Thyroid gland (tissue), 4 donors: ENCODE measurements at places on chromosomes 16 and 17. TPM values are rescaled to one million over a fixed set of nuclear protein-coding genes. Genes with fewer than 3 reads are reported as not detected.

Gene KRTAP1-5
- not detected for total RNA-seq

Gene GH2
- not detected for total RNA-seq

Gene KCNH6
- not detected for total RNA-seq

Gene RGS11
- 3.5 TPM for total RNA-seq

Gene PRRT2
- total RNA-seq: 3.7 TPM

Gene NSMCE1
- 46.4 TPM for total RNA-seq

- peak; percentile 78 for DNase-seq
These were observed 4.6 kb downstream of the UNC119 start for GRCh38 chr17:28547623-28548416.

DNA sequence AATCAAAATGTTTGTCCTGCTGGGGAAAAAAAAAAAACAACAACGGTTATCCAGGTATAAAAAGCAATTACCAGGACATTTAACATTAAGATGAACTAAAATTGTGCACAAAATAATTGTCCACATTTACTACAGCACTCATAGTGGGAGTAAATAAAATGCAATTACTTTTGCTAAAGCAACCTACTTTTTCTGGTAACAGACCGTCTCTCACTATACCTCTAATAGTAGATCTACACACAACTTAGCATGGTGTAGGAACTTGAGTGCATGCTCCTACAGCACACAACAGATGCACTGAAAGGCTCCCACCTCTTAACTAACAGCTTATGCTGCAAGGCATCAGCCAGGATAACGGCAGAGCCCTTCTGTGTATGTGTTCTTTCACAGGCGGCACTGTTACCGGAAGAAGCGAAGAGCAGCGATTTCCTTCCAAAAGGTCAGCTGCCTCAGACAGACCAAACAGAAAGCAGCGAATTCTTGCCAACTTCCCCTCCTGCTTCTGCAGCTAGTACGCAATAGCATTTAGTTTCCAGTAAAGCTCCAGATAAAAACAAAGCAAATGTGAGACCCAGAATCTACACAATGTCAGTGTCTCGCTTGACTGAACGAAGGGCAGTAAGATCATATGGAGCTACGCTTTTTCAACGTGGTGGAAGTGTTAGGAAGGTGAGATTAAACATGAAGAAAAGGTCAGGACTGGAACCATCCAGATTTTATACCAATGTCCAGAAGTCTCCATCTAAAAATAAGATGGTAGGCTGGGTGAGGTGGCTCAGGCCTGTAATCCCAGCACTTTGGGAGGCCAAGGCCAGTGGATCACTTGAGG is 27.6 kb downstream of the STAT5B start:
- DNase-seq: peak; percentile 78

DNA sequence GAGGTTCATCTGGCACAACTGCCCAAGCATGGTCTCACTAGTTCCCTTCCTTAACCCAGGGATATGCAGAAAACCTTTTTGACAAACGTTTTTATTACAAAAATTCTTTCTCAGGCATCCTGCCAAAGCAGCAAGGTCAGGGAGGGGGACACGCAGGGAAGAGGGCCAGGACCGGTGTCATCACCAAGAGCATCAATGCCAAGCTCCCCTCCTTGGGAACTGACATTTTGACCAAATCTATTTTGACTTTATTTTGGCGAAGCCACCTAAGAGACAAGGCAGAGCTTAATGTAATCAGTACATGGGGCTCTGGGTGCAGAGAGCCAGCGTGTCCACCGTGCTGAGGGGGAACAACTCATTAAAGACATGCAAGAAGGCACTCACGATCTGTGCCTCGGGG is 265.2 kb downstream of the CBLN1 start:
- DNase-seq: no peak

- no peak for DNase-seq
These were observed 16.8 kb upstream of the NKD1 start for GRCh38 chr16:50531359-50531758.

DNA sequence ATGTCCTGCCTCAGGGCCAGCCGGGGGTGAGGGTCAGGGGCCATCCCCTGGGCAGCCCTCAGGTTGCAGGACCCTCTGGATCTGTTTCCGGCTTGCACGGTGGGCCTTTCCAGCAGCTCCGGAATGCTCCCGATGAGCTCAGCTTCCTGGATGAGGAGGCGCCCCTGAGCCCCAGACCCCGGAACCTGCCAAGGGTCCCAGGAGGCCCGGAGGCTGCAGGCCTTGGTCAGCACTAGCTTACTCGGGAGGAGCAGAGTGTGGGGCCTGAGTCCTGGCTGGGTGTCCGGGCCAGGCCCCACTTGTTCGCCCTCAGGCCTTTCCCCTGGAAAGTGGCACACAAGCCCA is 7.6 kb upstream of the C1QTNF8 start:
- DNase-seq: no peak

DNA sequence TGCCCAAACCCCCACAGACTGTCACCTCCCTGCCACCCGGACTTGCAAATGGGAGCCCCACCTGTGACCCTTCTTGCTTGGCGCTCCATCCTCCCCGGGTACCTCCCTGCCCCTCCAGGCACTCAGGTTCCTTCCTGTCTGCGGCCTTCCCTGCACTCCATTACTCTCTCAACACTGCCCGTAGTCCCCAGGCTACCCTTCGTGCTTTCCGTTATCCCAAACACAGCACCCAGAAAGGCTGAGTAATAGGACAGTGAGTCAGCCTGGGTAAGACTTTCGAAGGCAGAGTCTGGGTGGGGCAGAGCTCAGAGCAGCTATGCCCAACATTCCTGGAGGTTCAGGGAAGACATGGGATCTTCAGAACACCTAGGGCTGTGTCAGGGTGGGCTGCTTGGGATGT is 16.6 kb upstream of the C16orf74 start:
- no peak for DNase-seq

DNA sequence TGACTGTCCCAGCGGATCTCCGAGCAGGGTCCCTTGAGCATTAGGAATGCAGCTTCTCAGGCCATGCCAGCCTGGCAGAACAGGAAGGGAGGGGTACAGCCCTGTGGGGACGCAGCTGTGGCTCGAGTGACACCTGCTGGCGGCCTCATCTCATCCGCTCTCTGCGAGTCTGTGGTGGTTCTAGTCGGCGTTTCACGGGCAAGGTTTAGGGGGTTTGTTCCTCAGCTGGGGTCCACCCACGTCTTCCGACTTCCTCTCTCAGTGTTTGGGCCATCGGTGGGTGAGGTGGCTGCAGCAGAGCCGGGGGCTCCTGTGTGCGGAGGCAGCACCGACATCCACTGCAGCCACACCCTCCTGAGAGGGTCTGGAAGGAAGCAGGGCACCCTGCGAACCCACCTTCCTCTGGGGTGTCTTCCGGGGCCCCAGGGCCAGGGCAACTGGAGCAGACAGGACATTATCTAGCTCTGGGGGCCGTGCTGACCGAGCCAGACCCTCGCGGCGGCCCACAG is 33.3 kb downstream of the JPH3 start:
- DNase-seq: peak; percentile 47

DNA sequence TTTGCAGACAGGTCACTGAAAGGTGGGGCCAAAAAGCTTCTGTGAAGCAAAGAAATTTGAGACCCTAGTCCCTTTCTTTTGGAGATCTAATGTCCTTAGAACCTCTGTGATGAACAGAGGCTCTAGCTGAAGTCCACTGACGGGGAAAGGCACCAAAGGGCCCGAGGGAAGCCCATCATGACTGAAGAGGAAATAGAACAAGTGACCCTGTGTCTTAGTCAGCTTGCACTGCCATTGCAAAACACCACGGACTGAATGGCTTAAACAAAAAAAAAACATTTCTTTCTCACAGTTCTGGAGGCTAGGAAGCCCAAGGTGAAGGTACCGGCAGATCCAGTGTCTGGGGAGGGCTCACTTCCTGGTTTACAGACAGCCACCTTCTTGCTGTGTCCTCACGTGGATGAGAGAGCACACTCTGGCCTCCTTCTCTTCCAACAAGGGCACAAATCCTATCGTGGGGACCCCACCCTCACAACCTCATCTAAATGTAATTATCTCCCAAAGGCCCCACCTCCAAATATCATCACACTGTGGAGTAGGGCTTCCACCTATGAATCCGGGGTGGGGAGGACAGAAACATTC is 24.3 kb upstream of the ASGR2 start:
- DNase-seq: no peak

- DNase-seq: no peak
These were observed 113.2 kb downstream of the CCDC182 start for GRCh38 chr17:57631871-57632270.

- DNase-seq: no peak
These were observed 75.3 kb downstream of the MRTFB start for GRCh38 chr16:14146445-14146844.

DNA sequence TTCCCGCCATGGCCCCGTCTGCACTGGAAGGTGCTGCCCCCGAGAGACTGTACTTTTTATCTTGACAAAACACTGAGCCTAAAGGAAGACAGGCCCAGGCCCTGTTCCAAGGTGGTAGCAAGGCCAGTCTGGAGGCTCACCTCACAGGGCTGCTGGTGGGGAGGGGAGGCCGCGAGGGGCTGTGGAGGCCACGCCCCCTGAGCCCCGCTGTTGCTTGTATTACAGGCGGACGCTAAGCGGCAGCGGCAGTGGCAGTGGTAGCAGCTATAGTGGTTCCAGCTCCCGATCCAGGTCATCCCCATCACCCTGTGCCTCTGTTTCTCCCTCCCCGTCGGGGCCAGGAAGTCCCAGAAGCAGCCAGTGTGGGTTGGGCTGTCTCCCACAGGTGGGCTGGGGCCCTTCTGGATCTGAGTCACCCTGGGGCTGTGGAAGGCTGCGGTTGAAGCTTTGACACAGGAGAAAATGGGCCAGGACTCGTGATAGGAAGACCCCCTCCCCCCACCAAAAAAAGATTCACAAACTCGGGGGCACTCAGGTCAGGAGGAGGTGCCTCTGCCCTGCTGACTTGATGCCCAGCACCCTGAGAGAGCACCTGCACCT is 13.3 kb upstream of the IL17C start:
- no peak for DNase-seq

DNA sequence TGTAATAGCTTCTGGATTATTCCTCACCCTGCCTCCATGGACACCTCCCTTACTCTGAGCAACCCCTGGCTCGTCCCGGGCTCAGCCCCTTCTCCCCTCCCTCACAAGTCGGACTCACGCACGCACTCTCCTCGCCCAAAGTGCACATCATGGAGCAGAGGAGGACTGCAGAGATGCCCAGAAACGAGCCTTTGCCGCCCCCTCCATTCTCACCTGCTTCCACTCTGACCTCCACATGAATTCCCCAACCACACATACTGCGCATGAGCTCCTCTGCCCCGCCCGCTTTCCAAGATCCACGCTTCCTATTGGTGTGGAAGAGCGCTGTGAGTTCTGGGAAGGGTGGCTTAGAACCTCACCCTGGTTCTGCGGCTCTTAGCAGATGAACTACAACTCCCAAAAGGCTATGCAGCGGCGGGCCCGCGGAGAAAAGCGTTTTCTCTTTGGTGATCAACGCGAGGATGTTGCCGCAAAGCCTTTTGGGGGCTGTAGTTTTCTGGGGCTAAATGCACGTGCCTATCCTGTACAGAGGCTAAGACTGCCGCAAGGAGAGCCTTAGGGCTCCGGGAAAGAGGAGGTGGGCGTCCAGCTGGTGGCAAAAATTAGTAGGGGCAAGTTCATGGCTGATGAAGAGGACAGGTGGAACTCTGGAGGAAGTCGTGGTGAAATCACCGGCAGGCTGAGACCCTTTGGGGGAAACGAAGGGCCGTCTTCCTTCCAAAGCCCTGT is at the start of gene PHB1:
Gene PHB1 (minus strand): TSS at position 261 of the 729 bp plus-strand sequence. CDS start 1,618 bp downstream, outside the sequence.
- peak; percentile 95 for DNase-seq

DNA sequence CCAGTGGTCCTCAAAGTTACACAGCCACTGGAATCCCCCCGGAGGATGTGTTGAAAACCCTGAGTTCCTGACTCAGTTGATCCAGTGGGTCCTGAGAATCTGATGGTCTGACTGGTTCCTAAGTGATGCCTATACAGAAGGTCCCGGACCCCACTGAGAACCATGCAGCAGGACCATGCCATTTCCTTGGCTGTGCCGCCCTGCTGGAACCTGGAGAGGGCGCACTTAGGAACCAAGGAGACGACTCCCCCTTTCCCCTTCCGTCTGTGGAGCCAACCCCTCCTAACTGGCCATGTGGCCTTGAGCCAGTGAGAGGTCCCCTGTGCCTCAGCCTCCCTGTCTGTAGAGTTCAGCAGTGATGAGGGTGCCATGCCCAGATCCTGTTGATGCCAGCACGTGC is 22.0 kb downstream of the C16orf74 start:
- DNase-seq: no peak

- peak; percentile 77 for DNase-seq
These were observed 35.7 kb downstream of the PLD6 start for GRCh38 chr17:17170346-17170985.
